ENCODE measurements at places on chromosomes 3 and 15.

- no peak for DNase-seq
These were observed 99.6 kb downstream of the NEDD4 start for GRCh38 chr15:55893852-55894251.

GRCh38 chr15:32119694-32120330 lies 89.5 kb downstream of the CHRNA7 start:
- no peak for DNase-seq

GRCh38 chr3:174986685-174987084 lies 127.6 kb downstream of the NAALADL2 start:
- no peak for DNase-seq

- DNase-seq = no peak
These were observed 11.9 kb downstream of the CX3CR1 start for GRCh38 chr3:39267631-39268548.

- no peak for DNase-seq
These were observed 93.8 kb upstream of the UBE2E1 start for GRCh38 chr3:23711916-23712494.

DNA sequence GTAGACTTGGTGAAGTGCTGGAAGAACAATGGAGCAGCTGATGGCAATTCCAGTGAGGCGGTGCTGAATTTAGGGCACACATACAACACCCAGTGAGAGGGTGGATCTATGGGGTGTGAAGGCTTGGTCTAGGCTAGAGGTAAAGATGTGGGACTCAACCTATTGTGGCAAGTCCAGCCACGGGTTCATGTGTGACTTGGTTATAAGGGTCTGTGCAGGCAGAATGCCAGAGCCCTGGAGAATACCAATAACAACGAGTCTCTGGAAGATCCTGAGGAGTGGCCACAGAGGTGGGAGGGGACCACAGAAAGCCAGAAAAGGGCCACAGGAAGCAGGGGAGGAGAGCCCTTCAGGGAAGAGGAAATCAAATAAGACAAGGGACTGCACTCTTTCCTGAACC lies 55.0 kb downstream of the VGLL4 start:
- DNase-seq = no peak

DNA sequence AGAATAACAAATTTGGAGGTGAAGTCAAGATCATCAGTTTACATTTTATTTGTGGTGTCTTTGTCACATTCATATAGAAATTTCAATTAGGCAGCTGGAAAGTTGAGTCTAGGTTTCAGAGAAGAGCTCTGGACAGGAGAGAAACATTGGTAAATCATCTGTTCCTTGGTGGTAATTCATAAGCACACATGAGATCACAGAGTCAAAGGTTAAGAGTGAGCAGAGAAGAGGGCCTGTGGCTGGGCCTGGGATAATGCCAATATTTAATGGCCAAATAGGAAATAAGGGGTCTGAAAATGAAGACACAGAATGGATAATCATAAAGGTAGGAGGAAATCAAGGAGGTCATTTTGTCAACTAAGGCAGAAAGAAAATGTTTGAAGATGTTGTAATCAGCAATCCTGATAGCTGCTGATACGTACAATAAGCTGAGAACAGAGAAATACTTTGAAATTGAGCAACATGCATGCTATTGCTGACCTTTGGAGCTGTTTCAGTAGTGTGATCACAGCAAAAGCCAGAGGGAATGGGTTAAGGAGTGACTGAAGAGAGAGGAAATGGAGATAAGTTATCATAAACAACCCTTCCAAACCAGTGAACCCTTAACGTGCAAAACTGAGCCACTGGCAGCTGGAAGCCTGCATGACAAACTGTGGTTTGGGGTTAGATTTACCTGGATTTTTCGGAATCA lies 692.8 kb downstream of the AGBL1 start:
- DNase-seq = no peak

- no peak for DNase-seq
These were observed at the start of gene CCDC54 for GRCh38 chr3:107377151-107377550. CCDC54 (plus strand) TSS chr3:107377439; CDS start chr3:107377588, 149 bp downstream.

GRCh38 chr15:33871980-33872379 lies 96.3 kb upstream of the CHRM5 start:
- no peak for DNase-seq

GRCh38 chr3:31027191-31027761 lies 132.8 kb upstream of the GADL1 start:
- DNase-seq = no peak

DNA sequence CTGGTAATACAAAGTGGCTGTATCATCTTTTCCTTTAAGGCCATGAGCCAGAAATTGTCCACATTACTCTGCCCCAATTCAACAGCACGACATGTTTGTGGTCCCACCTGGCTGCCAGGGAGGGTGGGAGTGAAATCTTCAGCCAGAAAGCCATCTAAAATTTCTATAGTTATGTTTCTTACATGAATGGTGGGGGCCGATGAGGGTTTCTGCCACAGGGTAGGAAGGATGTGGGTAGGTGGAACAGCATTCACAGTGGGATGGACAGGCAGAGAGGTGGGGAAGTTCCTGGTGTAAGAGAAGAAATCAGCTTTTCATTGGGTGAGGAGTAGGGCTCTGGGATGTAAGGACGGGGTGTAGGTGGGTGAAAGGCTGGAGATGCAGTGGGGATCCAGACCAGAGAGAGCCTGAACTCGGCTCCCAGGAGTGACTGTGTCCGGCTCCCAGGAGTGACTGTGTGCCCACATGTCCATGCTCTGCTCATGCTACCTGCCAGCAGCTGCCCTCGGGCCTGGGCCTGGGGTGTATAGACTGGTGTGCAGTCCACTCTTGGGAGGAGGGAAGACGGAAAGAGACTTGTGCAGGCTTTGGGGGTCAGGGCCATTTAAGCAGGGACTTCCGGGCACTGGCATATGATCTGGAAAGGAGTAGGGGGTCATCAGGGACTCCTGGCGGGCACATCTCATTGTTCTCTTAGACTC lies 3.8 kb upstream of the FBLN2 start:
- DNase-seq = no peak

DNA sequence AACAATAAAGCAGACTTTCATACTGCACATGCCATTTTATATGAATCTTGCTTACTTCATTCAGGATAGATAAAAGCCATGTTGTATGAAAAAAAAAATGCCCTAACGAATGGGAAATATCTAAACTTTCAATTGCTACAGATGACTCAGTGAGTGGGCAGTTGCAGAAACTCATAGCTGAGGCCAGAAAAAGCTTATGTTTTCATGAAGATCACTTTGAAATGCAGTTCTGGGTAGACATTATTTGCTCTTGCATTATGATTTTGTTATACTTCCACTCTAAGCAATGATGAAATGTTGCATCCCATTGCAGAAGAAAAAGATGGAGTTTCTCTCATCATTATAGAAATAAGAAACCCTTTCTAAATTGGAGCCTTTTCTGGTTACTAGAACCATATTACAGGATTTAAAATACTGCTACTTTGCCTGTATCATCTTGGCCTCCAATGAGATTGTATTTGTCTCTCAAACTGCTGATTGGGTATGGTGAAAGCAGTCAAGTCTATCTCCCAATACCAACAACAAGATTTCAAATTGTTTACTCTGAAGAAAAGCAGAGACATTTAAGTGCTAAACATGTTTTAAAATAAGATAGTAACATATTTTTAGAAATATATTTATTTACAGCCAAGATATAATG lies 17.0 kb downstream of the PEAK1 start:
- peak; percentile 30 for DNase-seq

GRCh38 chr3:142802891-142803290 lies 79.1 kb downstream of the TRPC1 start:
- DNase-seq = no peak

- DNase-seq = no peak
These were observed 11.5 kb downstream of the CRYGS start for GRCh38 chr3:186532598-186533072.

GRCh38 chr15:63572749-63573464 lies 24.3 kb upstream of the FBXL22 start:
- DNase-seq = no peak

DNA sequence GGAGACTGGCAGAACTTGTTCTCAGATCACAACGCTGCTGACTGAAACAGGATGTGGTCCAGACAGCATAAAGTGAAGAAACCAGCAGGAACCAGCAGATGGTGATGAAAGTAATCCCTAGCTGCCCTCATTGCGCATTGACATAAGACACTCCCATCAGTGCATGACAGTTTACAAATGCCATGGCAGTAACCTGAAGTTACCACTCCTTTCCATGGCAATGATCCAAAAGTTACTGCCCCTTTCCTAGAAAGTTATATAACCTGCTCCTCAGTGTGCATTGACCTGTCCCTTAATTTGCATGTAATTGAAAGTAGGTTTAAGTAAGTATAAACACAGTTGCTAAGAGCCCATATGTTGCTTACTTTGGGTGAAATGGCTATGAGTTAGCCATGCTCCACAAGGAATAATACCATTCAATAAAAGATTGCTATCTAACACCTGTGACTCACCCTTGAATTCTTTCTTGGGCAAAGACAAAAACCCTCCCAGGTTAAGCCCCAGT lies 149.1 kb upstream of the CD96 start:
- no peak for DNase-seq

- DNase-seq = no peak
These were observed 86.2 kb downstream of the FBN1 start for GRCh38 chr15:48559285-48559684.

- no peak for DNase-seq
These were observed 214.8 kb downstream of the KCNH8 start for GRCh38 chr3:19363071-19363470.

GRCh38 chr3:155367506-155367905 lies 74.0 kb upstream of the STRIT1 start:
- DNase-seq = no peak

DNA sequence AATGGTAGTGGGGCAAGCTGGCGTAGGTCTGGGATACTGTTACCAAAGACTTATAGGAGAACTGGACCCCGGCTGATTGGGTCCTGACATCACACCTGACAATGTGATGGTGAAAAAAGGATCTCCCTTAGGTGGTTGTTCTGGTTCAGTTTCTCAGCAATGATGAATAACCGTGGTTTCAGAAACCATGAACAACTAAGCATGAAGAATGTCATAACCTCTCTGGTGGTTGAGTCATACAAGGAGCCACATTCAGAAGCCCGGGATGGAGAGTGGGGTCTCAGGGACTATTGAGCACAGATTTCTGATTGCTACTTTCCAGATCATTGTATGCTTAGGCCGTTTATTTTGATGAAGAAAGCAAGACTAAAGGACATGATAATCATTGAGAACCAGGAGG lies 17.4 kb downstream of the GPR160 start:
- DNase-seq = peak; percentile 67

DNA sequence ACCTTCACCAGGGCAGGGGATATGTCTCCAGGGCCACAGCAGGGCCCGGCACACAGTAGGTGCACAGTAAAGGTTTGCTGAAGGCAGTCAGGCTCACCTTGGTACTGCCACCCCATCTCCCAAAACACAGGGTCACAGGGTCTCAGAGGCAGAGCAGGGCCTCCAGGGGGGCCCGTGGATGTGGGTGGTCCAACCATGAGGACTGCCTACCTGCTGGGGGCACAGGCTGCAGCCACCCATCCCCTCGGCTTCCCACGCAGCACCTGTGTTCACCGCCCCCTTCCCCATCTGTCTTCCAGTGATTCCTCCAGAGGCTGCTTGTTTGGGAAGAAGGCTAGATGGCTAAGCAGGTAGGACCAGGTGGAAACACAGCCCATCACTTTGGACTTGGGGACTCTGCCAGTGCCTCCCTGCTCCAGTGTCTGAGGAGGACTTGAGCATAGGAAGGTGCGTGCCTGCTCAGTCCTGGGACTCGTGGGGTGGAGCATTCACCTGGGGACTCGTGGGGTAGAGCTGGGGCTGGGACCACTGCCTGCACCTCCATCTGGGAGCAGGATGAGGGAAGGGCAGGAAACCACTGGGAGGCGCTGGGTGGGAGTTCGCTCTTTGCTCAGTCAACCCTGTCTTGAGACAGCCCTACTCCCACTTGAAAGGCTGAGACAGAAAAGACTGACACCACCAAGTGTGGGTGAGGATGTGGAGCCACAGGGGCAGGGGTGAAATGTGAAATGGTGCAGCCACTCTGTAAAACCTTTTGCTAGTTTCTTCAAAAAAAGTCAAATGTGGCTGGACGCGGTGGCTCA lies 18.8 kb upstream of the PLXND1 start:
- peak; percentile 21 for DNase-seq

DNA sequence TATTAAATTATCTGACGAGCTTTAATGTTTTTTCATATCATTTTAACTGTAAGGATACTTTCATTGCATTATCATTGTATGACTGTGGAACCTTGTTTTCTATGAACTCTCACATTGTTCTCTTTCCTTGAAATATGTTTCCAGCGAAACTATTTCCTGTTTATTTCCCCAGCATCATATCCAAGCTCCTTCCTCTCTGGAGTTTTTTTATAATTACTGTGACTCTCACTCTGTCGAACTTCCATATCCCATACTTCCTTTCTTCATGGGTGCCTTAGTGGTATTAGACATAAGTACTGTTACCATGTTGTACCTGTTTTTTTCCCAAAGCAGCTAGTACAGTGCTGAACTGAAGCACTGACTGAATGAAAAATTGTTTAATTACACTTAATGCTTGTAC lies 373.6 kb upstream of the CNTN3 start:
- no peak for DNase-seq

GRCh38 chr3:184229394-184230080 lies at the start of gene VWA5B2:
VWA5B2 (plus strand) TSS chr3:184229585; CDS start chr3:184230529, 944 bp downstream.
- DNase-seq = peak; percentile 97

DNA sequence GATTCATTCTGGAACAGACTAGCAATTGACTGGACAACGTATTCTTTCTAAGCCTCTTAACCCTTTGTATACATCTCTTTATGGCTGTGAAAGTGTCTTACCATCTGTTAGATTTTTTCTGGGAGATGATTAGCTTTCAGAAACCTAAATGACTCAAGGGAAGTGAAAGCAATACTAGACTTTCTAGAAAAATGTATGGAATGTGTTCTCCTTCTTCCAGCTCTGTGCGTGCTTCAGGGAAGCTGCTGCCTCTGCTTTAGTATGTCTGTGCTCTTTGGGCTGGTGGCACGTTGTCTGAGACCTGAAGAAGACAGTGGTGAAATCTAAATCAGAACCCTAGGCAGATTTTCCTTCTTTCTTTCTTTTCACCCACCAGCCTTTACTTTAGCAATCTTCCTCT lies 89.5 kb downstream of the ITPR1 start:
- no peak for DNase-seq

DNA sequence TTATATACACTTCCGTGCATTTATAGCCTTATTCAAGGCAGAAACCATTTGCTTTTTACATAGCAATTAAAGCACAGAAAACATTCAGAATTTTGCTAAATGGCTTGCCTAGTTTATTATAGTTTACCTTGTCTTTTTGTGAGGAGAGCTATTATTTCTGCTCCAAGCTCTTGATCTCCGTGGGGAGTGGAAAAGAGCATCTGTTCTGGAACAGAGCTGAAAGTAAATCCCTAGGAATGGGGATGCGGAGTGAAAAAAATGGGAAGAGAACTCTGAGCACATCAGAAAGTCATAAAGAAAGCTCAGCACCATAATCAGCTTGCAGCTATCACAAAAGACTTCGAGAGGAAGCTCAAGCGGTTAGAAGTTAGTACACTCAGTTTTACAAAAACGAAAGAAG lies 1006.7 kb downstream of the ROBO2 start:
- no peak for DNase-seq

DNA sequence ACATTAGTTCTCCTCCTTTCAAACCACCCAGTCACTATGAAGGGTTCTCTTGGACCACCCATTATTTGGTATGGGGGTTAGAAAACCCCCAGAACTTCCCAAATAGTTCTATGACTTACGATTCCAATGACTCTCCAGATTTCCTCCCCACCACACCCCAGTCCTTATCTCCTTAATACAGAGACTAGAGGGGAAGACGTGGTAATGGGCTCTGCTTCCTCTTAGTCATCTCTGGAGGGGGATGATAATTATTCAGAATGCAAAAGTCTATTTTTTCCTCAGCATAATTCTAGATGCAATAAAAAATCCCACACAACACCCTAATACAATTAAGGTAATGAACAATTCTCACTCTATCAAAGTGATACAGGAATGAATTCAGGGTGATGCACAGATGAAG lies 48.9 kb upstream of the CFAP161 start:
- no peak for DNase-seq
